GM23248 (cell line): ENCODE measurements at places on chromosomes 5 and 9.

DNA sequence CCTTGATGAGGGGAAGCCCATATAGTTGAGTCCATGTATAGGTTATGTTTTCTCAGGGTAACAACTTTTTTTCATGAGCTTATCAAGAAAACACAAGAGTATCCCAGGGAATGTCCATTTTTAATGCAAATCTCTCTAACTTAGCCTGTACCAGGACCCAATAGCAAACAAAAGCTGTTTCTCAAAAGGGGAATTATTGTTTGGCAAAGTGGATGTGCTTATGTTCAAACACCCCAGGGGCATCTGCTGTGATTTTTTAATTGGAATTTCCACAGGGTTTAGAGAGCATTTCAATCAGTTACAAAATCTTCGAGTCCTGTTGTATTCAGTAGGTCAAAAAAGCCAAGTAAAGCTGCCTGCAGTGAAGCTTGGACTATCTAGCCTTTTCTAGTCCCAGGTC is 33.4 kb upstream of the CSNK1G3 start:
- no peak for DNase-seq
- no peaks in the 10 kb centered on the region for H3K36me3 ChIP-seq
- no peak overlapping the region for H3K4me3 ChIP-seq
- H3K27ac ChIP-seq, result no peak overlapping the region
- no peaks in the 10 kb centered on the region for H3K27me3 ChIP-seq

- H3K4me1 ChIP-seq, result peaks cover 13% of the 10 kb centered on the region; the same call in 1 of the 2 replicates
- no peaks in the 10 kb centered on the region for H3K27me3 ChIP-seq
- H3K36me3 ChIP-seq, result no peaks in the 10 kb centered on the region
- H3K4me3 ChIP-seq, result peak overlapping the region; percentile 87
- H3K27ac ChIP-seq, result no peak overlapping the region
Measured at GRCh38 chr5:38556088-38556598, 303 bp downstream of the LIFR start.

GRCh38 chr5:43037636-43038495 is 2.3 kb downstream of the ANXA2R start:
- H3K4me1 ChIP-seq, result peaks cover 4% of the 10 kb centered on the region; the same call in 1 of the 2 replicates
- H3K36me3 ChIP-seq, result no peaks in the 10 kb centered on the region
- H3K27ac ChIP-seq, result peak overlapping the region; percentile 38
- H3K4me3 ChIP-seq, result peak overlapping the region; percentile 75
- no peaks in the 10 kb centered on the region for H3K27me3 ChIP-seq

DNA sequence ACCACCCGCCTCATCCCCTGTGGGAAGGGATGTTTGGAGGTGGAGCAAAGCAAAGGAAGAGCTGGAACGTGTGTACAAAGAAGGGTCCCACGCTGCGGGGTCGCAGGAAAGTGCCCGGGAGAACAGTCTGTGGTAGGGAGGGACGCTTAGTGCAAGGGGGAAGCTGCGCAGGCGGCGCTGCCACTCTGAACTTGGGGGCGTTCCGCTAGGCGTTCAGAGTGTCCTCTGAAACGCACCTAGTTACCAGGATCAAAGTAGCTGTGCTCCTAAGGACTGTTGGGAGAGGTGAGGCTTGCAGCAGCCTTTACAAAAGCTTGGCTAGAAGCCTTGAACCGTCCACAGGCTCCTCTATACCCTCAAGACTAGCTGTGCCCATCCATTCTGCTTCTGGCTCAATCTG is 29.3 kb upstream of the PDE8B start:
- DNase-seq, result no peak
- H3K27ac ChIP-seq, result no peak overlapping the region
- no peak overlapping the region for H3K4me3 ChIP-seq
- peaks cover 53% of the 10 kb centered on the region for H3K27me3 ChIP-seq
- H3K4me1 ChIP-seq, result no peaks in the 10 kb centered on the region

- H3K27ac ChIP-seq, result no peak overlapping the region
- no peak overlapping the region for H3K4me3 ChIP-seq
- peaks cover 15% of the 10 kb centered on the region for H3K27me3 ChIP-seq
- no peaks in the 10 kb centered on the region for H3K4me1 ChIP-seq
Measured at GRCh38 chr5:79890119-79890929, 100.7 kb downstream of the MTX3 start.

DNA sequence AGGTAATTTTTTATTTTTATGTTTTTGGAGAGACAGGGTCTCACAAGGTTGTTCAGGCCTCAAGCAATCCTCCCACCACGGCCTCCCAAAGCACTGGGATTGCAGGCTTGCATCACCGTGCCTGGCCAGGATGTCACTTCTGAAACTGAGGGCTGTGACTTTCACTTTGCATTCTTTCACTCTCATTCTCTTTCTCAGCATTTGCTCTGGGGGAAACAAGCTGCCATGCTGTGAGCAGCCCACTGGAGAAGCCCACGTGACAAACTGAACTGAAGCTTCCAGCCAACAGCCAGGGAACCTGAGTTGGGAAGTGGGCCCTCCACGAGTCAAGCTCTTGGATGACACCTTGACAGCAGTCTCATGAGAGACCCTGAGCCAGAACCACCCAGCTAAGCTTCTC is 109.4 kb downstream of the C5orf15 start:
- DNase-seq, result no peak
- no peaks in the 10 kb centered on the region for H3K4me1 ChIP-seq

DNA sequence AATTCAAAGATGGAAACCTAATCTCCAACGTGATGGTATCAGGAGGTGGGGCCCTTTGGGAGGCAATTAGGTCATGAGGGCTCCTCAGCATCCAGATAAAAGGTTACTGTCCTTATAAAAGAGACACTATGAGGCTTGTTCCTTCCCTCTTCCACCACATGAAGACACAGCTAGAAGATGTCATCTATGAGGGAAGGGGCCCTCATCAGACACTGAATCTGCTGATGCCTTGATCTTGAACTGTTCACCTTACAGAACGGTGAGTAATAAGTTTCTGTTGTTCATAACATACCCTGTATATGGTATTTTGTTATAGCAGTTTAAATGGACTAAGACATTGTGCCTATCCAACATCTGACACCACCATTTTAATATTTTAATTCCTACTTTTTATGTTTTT is 19.7 kb upstream of the CCNH start:
- no peaks in the 10 kb centered on the region for H3K36me3 ChIP-seq
- no peaks in the 10 kb centered on the region for H3K4me1 ChIP-seq
- DNase-seq, result no peak

DNA sequence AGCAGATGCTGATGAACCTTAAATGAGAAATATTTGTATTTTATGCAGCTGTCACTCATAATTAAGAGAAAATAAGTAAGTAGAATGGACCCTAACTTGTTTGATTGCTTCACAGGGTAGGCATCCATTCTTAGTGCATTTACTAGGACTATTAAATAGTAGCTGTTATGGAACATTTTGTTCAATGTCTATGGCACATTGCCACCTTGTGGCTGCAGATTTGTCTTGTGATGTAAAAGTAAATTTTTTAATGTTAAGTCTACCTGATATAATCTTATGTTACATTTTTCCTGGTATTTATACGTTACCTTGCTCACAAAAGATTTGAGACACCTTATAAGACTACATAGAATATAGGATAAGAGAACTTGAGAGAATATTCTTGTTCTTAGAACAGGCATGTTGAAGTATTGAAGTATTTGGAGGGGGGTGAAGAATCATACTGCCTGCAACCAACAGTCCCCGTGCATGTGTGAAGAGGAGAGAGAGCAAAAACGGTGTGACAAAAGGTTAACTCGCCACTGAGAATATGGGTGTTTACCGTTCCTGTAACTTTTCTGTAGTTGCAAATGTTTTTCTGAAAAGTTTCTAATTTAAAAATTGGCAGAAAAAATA is 161.1 kb downstream of the MAST4 start:
- DNase-seq, result peak; percentile 81
- H3K36me3 ChIP-seq, result no peaks in the 10 kb centered on the region
- H3K27ac ChIP-seq, result no peak overlapping the region
- no peaks in the 10 kb centered on the region for H3K4me1 ChIP-seq

- no peaks in the 10 kb centered on the region for H3K4me1 ChIP-seq
- H3K27me3 ChIP-seq, result no peaks in the 10 kb centered on the region
- no peak overlapping the region for H3K27ac ChIP-seq
- no peak overlapping the region for H3K4me3 ChIP-seq
- H3K36me3 ChIP-seq, result no peaks in the 10 kb centered on the region
Measured at GRCh38 chr5:122835681-122836080, 9.7 kb upstream of the SNX24 start.

GRCh38 chr9:137744632-137745183 is 125.9 kb downstream of the EHMT1 start:
- no peaks in the 10 kb centered on the region; the same call in 1 of the 2 replicates for H3K36me3 ChIP-seq
- no peak overlapping the region for H3K27ac ChIP-seq
- H3K27me3 ChIP-seq, result no peaks in the 10 kb centered on the region
- no peaks in the 10 kb centered on the region for H3K4me1 ChIP-seq
- no peak overlapping the region for H3K4me3 ChIP-seq
- DNase-seq, result no peak

DNA sequence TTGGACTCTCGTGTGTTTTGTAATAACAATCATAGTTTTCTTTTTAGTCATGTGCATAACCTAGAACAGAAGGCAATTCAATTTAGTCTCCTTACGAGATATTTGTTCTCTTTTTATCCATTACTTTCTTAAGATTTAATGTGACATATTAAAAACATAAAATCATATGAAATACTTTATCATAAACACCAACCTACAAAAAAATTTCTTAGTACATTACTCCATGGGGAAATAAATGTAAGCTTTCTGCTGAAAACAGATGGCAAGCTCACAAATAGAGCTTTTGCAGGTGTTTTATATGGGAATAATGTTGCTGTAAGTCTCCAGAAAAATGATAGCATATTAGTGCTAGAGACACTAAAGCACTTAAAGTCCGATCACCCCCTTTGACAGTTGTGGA is 1035.2 kb upstream of the ARRDC3 start:
- H3K27ac ChIP-seq, result no peak overlapping the region
- peaks cover 10% of the 10 kb centered on the region; the same call in 1 of the 2 replicates for H3K4me1 ChIP-seq
- no peaks in the 10 kb centered on the region for H3K36me3 ChIP-seq
- no peak overlapping the region for H3K4me3 ChIP-seq

- H3K36me3 ChIP-seq, result peaks cover 6% of the 10 kb centered on the region; the same call in 1 of the 2 replicates
- no peak for DNase-seq
- H3K4me1 ChIP-seq, result peaks cover 4% of the 10 kb centered on the region; the same call in 1 of the 2 replicates
- no peaks in the 10 kb centered on the region for H3K27me3 ChIP-seq
- H3K4me3 ChIP-seq, result no peak overlapping the region
- H3K27ac ChIP-seq, result no peak overlapping the region
Measured at GRCh38 chr9:92707530-92707929, 37.6 kb upstream of the IPPK start.

GRCh38 chr9:134963546-134963945 is 45.8 kb upstream of the FCN1 start:
- no peak for DNase-seq
- peaks cover 17% of the 10 kb centered on the region; the same call in 1 of the 2 replicates for H3K27me3 ChIP-seq
- no peaks in the 10 kb centered on the region for H3K4me1 ChIP-seq
- no peak overlapping the region for H3K4me3 ChIP-seq
- no peaks in the 10 kb centered on the region for H3K36me3 ChIP-seq
- no peak overlapping the region for H3K27ac ChIP-seq

DNA sequence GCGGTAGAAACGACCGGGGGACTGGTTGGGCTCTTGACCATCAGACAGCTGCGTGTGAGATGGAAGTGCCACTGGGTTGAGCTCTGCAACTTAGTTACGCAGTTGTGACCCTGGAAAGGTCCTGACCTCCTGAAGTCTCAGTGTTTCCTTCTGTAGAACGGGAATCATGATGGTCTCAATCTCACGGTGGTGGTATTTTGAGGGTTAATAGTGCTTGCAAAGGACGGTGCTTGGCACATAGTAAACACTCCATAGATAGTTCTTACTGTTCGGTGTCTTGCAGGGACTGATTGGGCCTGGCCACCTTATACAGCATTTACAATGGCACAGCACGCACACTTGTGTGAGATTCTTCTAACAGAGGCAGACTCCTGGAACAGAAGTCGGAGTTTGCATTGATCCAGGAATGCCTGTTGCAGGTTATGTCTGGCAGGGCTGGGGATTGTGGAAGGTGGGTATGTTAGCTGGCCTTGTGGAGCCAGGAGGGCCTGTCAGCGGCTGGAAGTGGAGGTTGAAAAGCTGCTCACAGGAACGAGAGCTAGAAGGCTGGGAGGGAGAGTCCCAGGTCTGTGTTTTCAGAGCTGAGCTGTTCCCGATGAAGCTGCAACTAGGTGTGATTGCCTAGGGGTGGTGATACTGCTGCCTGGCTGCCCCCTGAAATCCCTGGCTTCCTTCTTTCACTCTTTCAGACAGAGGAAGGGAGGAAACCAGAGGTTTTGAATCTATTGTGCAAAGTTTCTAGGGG is 962 bp upstream of the TXN start:
- peak overlapping the region; percentile 96 for H3K27ac ChIP-seq
- H3K4me1 ChIP-seq, result peaks cover 51% of the 10 kb centered on the region
- peak overlapping the region; percentile 87 for H3K4me3 ChIP-seq
- H3K27me3 ChIP-seq, result no peaks in the 10 kb centered on the region
- no peaks in the 10 kb centered on the region for H3K36me3 ChIP-seq

DNA sequence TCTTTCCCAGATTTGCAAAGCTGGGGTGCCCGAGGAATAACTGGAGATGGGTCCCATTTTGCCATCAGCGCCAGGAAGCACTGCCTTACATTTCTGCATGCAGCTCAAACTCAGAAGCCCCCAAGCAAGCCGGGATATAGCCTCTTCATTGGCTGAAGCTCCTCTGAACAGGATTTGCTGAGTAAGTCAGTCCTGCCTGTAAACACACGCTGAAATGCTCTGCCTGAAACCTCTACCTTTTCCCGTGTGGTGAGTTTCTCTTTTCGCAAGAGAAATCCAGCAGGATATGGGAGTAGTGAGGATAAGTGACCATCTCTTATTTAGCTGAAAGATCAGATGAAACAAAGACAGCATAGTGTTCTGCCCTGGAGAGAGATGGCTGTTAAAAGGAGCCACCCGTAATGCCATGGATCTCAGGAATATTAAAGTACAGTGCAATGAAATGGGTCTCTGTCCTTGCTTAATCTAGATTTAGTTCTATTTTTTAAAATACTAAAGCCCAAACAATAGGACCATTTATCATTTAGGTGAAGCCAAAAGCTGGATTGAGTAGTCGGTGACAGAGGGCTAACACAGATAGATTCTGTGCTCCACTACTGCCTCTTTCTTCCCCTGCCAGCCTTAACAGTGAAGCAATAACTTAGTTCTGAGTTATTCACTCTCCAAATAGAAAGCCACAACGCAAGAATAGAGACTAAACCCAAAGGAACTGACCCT is 177.5 kb upstream of the PPP2R2B start:
- no peak for DNase-seq
- H3K4me1 ChIP-seq, result no peaks in the 10 kb centered on the region
- H3K27ac ChIP-seq, result no peak overlapping the region
- H3K4me3 ChIP-seq, result no peak overlapping the region

DNA sequence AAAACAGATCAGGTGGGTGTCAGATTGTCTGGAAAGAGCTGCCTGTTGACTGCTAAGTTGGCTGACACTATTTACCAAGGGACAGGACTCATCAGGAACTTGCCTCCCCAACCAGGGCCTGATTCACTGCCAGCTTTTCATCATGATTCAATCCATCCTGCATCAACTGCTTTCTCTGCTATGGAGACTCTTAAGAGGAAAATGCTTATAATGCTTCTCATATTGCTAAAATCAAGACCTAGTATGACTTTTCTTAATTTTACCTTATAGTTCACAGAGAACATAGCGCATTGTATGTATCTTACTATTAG is 21.3 kb downstream of the HTR4 start:
- H3K4me3 ChIP-seq, result no peak overlapping the region
- no peaks in the 10 kb centered on the region for H3K36me3 ChIP-seq
- H3K4me1 ChIP-seq, result no peaks in the 10 kb centered on the region
- no peak for DNase-seq
- no peak overlapping the region for H3K27ac ChIP-seq

- no peak overlapping the region for H3K27ac ChIP-seq
- H3K4me1 ChIP-seq, result peaks cover 15% of the 10 kb centered on the region
- DNase-seq, result no peak
- H3K36me3 ChIP-seq, result peaks cover 49% of the 10 kb centered on the region
- no peak overlapping the region for H3K4me3 ChIP-seq
Measured at GRCh38 chr5:148398698-148399121, 15.0 kb downstream of the FBXO38 start.
